ENCODE measurements at places on chromosomes 5 and 9.

GRCh38 chr5:106167766-106168165 is 1503.0 kb downstream of the EFNA5 start:
- DNase-seq: no peak

- DNase-seq: no peak
These were observed 74.1 kb upstream of the SH3PXD2B start for GRCh38 chr5:172528440-172528839.

DNA sequence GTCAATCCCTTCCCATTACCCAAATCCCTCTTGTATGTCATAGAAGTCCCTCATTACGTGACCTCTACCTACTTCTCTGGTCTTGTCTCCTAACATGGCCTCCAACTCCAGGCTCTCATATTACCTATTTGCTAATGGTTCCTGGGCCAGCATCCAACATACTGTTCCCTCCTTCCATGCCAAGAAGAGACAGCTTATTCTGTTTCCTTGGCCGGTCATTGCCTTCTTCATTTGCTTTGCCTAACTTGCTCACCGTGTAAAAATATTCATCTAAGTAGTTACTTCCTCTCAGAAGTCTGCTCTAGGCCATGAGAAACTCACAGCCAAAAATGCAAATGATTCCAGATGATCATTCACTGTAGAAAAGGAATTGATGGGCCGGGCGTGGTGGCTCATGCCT is 8.9 kb upstream of the IL6ST start:
- no peak for DNase-seq

DNA sequence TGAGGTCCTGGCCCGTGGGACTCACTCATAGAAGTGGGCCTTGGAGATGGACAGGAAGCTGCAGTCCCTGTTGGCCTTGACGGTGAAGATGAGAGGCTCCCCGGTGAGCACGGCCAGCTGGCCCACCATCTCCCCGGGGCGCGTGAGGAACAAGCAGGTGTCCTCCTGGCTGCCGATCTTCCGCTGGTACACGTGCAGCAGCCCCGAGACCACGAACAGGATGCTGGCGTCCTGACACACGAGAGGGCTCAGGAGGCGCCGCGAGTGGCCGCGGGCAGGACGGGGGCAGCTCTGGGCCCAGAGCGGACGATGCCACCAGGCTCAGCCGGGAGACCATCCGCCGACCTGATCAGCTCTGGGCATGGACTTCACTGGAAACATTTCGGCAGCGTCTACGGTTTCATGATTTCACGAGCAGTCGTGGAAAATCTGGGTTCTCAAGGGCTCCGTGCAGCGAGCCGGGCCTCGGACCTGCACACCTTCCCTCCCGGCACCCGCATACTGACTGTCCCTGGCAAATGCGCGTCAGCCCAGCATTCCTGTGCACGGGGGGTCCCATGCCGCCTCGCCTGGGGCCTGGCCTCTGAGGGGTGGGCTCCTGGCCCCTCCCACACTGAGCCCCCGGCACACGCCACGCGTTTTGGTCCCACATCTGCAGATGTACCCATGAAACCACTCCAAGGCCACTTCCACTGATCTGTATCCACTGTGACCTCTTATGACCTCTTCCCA is 41.7 kb upstream of the NSMF start:
- no peak for DNase-seq

GRCh38 chr5:1185629-1186350 is 15.6 kb upstream of the SLC6A19 start:
- DNase-seq: no peak

- no peak for DNase-seq
These were observed 70.8 kb upstream of the CDKN2B start for GRCh38 chr9:22079873-22080341.

GRCh38 chr5:81256766-81257165 is 23.6 kb downstream of the CKMT2 start:
- DNase-seq: no peak

DNA sequence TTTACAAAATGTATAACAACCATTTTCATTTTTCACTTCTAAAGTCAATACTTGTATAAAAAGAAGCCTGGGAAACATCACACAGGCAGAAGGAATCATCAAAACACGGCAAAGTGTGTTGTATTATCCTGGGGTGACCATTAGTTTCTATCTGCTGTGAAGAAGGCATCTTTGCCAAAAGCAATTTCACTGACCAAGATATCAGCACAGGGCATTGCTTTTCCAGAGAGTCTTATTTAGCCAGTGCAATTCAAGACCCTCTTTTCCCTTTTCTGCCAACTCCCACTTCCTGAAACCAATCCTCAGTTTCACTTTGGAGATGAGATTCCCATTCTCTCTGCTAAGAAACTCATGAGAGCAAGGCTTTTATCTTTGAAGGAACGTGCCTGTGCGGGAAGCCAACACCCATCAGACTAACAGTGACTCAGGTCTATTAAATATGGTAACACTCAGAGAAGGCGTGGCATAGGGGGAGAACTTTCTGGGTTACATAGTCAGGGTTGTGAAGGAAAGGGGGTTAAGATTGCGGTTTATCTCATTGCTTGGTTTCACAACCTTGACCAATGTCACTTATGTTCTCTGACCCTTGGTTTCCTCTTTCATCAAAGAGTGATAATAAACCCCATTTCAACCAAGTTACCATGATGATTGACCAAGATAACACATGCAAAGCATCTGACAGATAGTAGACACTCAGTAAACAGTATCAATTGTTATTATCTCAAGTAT is 666.9 kb upstream of the KLF4 start:
- DNase-seq: no peak

DNA sequence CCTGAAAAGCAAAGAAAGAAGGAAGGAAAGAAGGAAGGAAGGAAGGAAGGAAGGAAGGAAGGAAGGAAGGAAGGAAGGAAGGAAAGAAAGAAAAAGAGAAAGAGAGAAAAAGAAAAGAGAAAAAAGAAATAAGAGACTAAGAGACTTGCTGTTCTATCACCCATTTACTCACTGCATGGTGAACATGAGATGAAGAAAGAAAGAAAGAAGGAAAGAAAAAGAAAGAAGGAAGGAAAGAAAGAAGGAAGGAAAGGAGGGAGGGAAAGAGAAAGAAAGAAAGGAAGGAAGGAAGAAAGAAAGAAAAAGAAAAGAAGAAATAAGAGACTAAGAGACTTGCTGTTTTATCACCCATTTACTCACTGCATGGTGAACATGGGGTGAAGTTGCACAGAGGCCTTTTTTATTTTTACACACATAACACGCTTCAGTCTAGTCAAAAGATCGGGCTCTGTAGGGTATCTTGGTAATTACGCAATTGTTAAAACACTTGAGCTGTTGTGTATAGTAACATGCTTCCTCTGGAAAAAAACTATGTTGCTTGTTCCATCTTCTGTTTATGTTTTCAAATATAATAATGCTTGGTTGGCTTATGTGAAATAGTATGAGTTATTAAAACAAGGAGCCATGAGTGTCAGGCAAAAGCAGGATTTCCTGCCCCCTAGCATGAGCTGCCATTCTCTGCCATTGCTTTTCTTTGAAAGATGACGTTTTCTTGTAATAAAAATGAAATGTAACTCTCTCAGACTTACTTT is 119.3 kb upstream of the ZNF608 start:
- no peak for DNase-seq

DNA sequence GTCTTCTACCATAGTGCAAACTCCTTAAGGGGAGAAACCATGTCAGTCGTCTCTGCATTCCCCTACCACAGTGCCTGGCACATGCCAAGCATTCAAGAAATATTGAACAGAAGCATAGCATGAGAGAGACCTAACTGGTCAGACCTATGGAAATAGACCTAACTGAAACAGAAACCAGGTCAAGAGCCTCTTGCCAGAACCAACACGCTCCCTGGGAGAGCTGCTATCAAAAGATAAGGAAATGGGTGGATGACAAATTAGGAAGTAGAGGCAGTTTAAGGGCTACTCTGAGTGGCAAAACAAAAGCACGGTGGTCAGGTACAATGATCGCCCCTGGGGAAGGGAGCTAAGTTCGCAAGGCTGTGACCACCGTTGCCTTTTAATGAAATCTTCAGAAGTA is 66.0 kb upstream of the SMIM15 start:
- DNase-seq: no peak

GRCh38 chr5:10831419-10831818 is 70.4 kb upstream of the DAP start:
- no peak for DNase-seq

DNA sequence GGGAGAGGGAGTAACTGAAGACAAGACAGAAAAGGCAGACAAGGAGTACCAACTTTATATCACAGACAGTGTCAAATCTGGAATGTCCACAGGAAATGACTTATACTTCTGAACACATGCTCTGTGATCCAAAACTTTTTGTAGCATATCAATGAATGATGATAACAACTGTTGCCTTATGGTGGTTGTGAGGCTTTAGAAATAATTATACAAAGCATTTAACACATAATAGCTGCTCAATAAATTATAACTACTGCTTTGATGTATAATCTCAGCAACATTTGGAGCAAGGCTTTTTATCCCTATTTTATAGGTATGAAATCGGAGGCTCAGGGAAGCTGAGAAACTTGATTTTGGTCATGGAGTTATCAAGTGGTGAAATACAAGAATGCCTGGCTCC is 3.3 kb upstream of the ASTN2 start:
- no peak for DNase-seq

DNA sequence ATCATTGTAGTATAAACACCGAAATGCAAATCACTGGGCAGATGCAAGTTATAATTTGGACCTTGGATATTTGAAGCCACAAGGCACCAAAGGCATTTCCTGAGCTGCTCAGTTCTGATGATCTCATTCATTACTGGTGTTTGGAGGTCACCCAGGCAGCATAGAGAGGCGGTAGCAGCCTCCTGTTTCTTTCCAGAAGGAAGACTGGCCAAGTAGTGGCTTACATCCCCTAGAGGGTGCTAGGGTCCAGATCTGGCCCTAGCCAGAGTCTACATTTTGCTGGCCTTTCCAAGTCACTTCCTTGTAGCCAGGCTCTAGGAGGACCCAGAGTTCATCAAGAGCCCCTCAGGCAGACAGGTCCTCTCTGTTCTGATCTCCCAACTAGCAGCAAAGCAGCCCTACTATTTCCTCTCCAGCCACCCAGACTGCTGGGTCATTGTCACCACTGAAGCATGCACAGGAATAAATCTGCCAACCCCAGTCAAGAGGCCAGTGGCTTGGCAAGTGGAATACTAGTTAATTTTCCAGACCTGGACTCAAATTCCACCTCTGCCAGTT is 33.4 kb upstream of the TTC1 start:
- no peak for DNase-seq

GRCh38 chr5:124708086-124708485 is 38.4 kb downstream of the ZNF608 start:
- no peak for DNase-seq

GRCh38 chr5:64489857-64490256 is 16.0 kb upstream of the RGS7BP start:
- no peak for DNase-seq

Data from neural crest cell (in vitro differentiated cells).